ENCODE measurements at places on chromosomes 6 and 20.

- no peak for DNase-seq
Measured at GRCh38 chr20:13401596-13401995, 180.5 kb downstream of the ISM1 start.

DNA sequence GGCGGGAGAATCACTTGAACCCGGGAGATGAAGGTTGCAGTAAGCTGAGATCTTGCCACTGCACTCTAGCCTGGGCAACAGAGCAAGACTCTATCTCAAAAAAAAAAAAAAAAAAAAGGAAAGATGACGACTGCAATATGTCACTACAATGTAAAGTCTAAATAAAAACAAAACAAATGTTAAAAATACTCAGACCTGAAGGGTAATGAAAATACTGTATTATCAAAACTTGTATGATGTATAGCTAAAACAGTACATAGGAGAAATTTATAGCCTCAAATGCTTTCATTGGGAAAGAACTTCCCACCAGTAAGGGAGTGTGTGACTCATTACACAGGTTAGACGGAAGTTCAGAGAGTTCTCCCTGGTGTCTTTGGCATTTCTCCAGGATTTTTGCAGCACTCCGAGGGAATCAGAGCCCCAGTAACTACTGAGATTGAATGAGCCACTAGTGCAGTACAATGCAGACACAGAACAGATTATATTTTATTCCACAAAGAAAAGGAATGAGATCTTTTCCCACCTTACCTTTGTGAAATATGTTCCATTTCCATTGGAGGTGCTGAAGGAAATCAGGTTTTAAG is 12.5 kb upstream of the RALGAPB start:
- DNase-seq, result peak; percentile 97

DNA sequence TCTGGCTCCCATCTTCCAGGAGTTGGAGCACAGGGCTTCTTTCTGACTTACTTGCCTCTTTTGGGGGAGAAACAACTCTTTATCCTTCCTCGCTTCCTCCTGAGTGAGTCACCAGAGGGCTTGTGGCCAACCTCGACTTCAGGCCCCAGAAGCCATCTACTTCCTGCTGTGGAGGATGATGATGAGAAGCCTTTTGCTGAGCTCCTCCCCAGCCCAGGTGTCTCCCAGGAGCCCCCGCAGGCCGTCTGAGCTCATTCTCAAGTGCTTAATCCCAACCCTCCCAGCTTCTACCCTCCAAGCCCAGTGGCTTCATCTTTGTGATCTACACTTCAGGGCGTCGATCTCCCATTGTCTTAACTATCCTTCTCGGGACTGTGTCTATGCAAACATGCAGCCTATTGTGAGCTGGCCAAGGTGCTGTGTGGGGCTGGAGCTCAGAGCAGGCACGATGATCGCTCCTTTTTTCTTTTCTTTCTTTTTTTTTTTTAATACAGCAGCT is 27.9 kb downstream of the SDCBP2 start:
- peak; percentile 62 for DNase-seq

- DNase-seq, result no peak
Measured at GRCh38 chr20:40811004-40811403, 122.0 kb upstream of the MAFB start.

- DNase-seq, result no peak
Measured at GRCh38 chr20:24703284-24703610, 233.8 kb downstream of the SYNDIG1 start.

DNA sequence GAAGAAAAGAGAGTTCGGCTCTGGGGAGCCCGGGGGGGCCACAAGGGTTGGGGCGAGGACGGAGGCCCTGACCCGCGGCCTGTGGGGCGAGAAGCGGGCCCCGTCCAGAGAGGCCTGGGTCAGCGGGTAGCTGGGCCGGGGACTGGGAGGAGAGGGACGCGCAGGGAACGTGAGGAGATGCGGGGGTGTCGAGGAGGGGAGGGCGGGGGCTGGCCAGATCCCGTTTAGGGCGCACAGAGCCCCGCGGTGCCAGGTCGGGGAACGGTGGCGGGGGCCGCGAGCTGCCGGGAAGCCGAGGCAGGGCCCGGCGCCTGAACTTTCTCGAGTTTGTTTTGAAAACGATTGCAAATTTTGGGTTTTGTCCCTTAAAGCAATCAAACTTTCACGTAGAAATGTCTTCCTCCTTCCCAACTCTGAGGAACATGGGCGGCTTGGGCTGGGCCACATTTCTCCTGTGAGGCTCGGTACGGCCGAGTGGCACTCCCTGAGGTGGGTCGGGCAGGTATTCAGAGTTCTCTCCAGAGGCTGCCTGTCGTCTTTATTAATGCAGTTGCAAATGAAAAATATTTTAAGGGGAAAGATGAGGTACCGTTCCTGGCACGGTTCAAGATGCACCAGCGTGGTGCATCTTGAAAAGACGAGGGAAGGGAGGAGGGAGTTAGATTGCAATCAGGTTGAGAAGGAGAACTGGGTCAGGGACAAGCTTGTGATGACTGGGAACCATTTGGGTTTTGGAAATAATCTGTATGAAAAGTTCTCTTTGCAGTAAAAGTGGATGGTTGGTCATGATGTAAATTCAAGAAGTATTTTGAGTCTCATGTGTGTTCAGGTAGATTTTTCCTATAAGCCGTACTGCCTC is 972 bp downstream of the RNF8 start:
- peak; percentile 13 for DNase-seq

DNA sequence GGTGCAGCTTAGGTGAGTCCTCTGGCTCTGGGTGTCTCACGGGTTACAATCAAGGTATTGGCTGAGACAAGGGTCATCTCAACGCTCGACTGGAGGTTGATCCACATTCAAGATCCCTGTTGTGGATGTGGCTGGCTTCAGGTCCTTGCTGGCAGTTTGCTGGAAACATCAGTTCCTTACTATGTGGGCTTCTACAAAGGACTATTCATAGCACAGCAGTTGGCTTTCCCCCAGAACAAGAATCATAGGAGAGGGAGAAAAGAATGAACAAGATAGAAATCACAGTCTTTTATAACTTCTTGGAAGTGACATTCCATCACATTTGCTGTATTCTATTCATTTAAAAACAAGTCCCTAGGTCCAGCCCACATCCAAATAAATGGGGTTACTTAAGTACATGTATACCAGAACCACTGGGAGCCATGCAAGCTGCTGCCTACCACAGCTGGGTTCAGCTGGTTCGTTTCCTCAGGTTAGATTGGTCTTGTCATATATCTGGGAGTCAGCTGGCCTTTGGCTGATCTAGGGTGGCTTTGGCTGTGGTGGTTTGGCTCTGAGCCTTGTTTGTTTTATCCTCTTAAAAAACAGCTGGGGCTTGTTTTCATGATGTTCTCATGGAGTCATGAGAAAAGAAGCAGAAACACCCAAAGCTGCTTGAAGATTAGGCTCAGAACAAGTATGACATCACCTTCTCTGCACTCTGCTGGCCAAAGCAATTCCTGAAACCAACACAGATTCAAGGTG is 433.2 kb upstream of the SPTLC3 start:
- peak; percentile 6 for DNase-seq

GRCh38 chr20:44357555-44358125 is 2.1 kb downstream of the HNF4A start:
- no peak for DNase-seq

- no peak for DNase-seq
Measured at GRCh38 chr6:49918787-49919186, 45.2 kb downstream of the DEFB114 start.

- DNase-seq, result no peak
Measured at GRCh38 chr20:37882961-37883712, 19.8 kb upstream of the VSTM2L start.

GRCh38 chr6:67094431-67094946 is 1387.5 kb upstream of the EYS start:
- no peak for DNase-seq

GRCh38 chr20:43985608-43986316 is 71.1 kb downstream of the TOX2 start:
- no peak for DNase-seq

DNA sequence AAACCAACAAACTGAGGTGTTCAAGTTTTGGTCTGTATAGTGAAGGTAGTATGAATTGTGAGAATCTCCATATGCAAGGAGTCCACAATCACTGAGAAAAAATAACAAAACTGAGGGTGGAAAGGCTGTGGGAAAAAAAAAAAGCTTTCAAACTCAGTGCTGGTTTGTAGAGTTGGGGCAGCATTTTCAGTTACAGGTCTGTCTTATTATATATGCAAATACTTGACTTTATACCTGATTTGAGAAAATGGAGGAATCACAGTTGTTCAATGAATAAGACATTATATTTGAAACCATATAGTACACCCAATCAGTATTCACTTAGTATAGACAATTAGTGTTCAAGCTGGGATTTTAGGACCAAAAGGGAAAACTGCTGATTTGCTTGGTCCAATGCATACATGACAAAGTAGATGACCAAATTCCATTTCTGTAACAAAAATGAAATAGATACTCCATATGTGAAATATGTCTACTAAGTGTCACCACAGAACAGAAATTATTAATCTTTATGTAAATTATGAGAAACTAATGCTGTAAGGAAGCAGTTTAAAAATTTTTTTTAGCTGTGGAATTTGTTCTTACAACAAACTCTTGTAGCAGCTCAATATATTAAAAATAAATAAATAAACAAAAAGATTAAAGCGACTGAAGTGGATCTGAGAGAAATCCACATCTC is 187.7 kb downstream of the ASCC3 start:
- no peak for DNase-seq

- DNase-seq, result no peak
Measured at GRCh38 chr6:82681119-82681714, 317.6 kb downstream of the TPBG start.

- DNase-seq, result no peak
Measured at GRCh38 chr20:22473293-22473692, 111.1 kb downstream of the FOXA2 start.

All from choroid plexus epithelial cell (primary cell).